G401 (cell line): ENCODE measurements at places on chromosomes 13 and 19. TPM values are rescaled to one million over a fixed set of nuclear protein-coding genes. Genes with fewer than 3 reads are reported as not detected.

DNA sequence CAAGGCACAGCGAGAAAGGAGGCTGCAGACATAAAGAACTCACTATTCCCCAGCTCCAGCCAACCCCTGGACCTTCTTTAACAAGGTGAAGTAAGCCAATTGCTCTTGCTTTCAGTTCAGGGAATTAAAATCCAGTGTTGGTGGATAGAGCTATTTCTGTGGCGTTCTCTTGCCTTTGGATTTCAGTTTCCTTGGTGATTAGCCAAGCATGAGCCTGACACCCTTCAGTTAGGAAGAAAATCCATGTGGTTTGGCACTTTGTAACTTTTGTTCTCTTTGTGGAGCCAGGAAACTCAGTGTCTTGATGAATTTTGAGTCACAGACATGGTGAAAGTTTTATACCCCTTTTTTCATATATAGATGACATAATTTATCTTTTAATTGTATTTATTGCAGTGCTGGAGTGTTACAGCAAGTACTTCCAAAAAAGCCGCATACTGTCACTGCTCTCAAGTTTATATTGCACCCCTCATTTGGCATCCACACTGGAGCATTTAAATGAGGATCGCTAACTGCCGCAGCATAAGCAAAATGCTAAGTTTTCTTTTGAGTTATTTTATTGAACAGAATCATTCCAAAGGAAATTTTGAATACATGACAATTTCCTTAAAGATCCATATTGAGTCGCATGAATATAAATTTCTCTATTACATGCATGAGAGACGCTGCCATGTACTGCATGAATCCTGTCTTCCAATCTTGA is 406.8 kb downstream of the MYO16 start:
- DNase-seq, result no peak

- DNase-seq, result peak; percentile 19
Measured at GRCh38 chr19:32415246-32415645, 9.7 kb downstream of the DPY19L3 start.

DNA sequence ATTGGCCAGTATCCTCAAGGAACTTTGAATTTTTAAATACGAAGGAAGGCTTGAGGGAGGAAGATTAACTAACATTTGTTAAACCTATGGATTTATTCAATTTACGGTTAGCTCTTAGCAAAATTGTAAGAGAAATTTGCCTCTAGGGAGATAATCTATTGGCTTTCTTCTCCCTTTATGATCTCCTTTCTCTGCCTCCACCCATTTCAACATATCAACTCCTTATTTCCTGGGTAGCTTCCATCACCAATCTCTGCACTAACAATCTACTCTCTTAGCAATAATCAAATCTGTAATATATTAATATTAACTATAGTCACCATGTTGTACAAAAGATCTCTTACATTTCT is 233.9 kb upstream of the CSNK1A1L start:
- no peak for DNase-seq

DNA sequence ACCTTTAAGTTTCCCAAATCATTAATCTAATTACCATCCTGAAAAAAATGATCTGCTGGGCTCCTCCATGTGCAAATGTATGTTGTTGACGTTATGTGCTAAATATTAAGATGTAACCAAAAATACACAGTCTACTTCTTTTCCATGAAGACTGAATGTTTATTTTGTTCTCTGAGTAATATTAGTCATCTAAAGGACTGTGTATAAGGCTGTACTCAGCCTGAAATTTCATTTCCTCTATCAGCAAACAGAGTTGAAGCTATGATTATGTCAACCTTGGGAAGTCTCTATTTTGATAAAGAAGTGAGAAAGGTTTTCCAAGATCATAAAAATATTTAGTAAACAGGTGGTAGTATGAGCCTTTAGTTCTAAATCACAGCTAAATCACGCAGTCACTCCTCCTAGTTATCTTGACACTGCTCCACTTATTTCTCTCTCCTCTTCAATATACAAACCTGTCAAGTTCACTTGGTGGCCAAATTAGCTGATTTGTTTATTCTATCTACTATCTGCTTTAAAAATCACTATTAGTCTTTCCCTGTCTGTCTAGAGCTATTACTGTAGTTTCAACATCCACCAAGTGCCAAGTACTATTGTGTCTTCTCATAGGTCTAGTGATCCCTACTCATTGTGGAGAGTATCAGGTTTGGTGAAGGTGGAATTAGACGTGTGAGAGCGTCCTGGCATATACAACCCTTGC is 211.7 kb upstream of the STARD13 start:
- DNase-seq, result no peak

GRCh38 chr13:62292714-62293480 is 877.2 kb upstream of the PCDH20 start:
- DNase-seq, result no peak

DNA sequence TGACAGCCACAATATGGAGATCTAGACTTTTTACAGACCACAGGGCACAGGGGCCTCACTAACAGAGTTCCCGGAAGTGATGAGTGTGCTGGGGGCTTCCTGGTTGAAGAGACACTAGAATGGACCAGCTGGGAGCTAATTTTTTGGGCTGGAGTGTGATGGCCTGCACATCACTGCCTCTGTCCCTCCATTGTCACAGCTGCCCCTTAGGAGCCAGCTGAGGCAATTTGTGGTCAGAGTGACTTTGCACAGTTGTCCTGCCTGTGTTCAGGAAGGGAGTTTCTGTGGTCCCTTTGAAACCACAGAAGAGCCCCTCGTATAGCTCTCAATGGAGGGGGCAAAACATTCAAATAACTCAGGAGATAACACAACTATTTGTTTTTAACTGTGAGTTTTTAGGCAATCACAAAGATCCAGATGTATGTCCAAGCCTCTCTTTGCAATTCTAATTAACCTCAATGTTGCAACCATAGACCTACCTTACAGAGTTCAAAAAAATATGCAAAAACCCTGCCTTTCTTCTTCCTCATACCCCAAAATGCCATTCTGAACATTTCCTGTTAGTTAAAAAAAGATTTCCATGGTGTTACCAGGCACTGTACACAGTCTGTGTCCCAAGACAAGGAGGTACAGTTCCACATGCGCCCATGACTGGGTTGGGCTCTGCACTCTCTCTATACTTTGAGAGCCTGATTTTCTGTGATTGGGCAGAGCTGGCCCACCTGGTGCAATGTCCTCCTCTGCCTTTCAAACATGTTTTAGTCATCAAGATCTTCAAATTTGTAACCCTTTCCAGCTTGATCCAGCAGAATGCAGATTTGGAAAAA is 2.4 kb downstream of the ALOX5AP start:
- no peak for DNase-seq

GRCh38 chr13:31328549-31329235 is 128.9 kb downstream of the B3GLCT start:
- no peak for DNase-seq

DNA sequence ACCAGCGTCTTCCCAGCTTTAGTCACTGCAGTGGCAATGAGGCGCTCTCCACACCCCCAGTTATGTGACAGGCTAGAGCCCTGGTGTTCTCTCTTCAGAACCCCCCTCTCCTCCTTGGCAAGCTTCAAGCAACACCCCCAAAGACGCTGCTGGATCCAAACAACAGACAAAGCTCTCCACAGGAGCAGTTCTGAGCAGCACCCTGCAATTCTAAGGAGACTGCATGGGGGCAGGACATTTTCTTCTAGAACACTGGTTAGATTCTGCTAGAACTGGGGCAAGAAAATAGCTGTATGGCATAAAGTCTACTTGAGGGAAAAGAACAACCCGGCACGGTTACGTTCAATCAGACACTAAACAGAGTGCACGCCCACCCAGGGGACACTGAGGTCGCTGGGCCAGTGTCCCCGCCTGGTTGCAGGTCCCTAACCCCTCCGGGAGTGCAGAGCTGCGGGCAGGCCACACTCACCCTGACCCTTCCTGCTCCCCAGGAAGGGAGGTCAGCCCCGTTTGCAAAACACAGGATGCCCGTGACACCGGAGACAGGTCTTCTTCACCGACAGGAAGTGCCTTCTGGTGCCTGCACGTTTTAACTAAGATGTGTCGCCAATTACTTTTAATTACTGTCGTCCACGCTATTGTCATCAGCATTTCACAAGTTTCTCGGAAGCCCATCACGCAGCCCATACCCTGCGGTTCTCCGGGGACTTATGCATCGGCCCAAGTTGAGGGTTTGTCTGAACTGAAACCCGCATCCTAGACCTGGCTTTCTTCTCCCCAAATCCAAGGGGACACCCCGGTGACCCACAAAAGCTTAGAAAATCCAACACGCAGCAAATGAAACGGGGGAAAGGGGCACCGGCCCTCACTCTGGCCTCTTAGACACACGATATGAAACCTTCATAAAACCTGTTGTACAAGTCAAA is 943 bp downstream of the GJB6 start:
- DNase-seq, result peak; percentile 14

The CTXN1 gene
- 27.0 and 27.3 TPM in 2 replicates for total RNA-seq

The PEG3 gene
- 4.6 and 5.1 TPM in 2 replicates for total RNA-seq

The STAP2 gene
- 26.0 and 29.8 TPM in 2 replicates for total RNA-seq

The ZNF491 gene
- not detected in 2 replicates for total RNA-seq

The SIPA1L3 gene
- total RNA-seq, result 5.5 and 8.1 TPM in 2 replicates

The CEACAM20 gene
- total RNA-seq, result not detected in 2 replicates

The FXYD5 gene
- not detected in 2 replicates for total RNA-seq

The NUFIP1 gene
- 10.1 and 10.6 TPM in 2 replicates for total RNA-seq

The ACP7 gene
- not detected in 2 replicates for total RNA-seq

The RXFP2 gene
- not detected in 2 replicates for total RNA-seq

The CALR3 gene
- not detected in 2 replicates for total RNA-seq
